ENCODE measurements at places on chromosomes 6 and 20. TPM values are rescaled to one million over a fixed set of nuclear protein-coding genes. Genes with fewer than 3 reads are reported as not detected.

Gene WFDC12
- total RNA-seq = not detected

Gene UNC5CL
- total RNA-seq = 0.76 TPM

Gene PFDN4
- total RNA-seq = 18.9 TPM

Gene OR2B2
- not detected for total RNA-seq

Gene PRPH2
- not detected for total RNA-seq

Gene STK4
- 25.3 TPM for total RNA-seq

Gene SLC24A3
- total RNA-seq = 0.11 TPM

Gene RBBP9
- 12.7 TPM for total RNA-seq

Gene BCAS4
- total RNA-seq = 4.2 TPM

Gene ID4
- total RNA-seq = 46.8 TPM

Gene GMPR
- total RNA-seq = 7.8 TPM

Gene ZBTB46
- total RNA-seq = 20.9 TPM

Gene STMND1
- total RNA-seq = not detected

Gene SS18L1
- 19.9 TPM for total RNA-seq

Gene STK38
- 53.9 TPM for total RNA-seq

Gene TOMM6
- 133 TPM for total RNA-seq

Gene C20orf204
- 1.3 TPM for total RNA-seq

Gene ISM1
- total RNA-seq = 0.21 TPM

Gene ZNF391
- 2.4 TPM for total RNA-seq

GRCh38 chr6:149881066-149881766 lies 16.7 kb downstream of the RAET1E start:
- DNase-seq = no peak

- DNase-seq = no peak
Measured at GRCh38 chr20:38004416-38004815, 28.8 kb downstream of the TTI1 start.

- DNase-seq = peak; percentile 98
Measured at GRCh38 chr6:33771146-33772081, 17.5 kb downstream of the LEMD2 start.

DNA sequence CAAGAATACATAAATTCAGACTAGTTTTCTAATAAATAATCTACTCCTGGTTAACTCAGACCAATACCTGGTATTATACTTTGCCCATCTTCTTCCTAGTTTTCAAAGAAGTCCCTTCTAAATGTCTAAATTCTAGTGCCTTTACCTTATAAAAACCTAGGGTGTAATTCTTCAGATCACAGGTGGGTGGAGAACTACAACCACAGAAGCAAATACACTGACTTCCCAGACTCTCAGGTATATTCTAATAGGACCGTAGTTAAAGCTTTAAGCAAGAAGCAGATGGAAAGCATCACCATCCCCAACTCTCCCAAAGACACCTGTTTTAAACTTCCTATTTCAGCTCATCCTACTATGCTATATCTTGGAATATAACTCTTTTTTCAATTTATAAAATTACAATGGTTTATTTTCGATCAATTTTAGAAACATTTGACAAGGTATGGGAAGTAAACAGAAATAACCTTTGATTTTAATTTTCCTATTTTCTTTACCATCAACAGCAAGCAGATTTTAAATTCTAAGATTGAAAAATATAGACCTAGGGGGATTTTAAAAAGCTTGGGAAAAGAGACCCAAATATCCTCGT lies 15.8 kb downstream of the MAN1A1 start:
- DNase-seq = no peak

DNA sequence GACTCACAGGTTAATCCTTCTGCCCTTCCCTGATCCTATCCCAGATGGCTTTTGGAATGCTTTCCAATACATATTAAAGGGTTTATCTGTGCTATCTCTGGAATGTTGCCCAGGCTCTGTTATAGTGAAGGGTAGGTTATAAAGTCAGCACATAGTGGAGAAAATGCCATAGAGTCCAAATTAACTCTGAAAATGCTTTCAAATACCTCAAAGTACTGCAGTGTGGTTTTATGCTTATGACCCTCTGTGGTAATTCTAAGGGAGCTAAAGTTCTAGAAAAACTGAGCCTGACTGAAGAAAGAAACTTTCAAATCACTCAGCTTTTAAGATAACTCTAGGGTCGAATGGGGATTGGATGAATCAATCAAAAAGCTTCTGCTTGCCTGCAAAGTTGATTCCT lies 159.8 kb downstream of the PLCB1 start:
- DNase-seq = no peak

GRCh38 chr6:45827952-45828530 lies 187.6 kb downstream of the CLIC5 start:
- no peak for DNase-seq

- no peak for DNase-seq
Measured at GRCh38 chr6:15480525-15480924, 182.3 kb downstream of the DTNBP1 start.

- no peak for DNase-seq
Measured at GRCh38 chr20:52895701-52896100, 76.5 kb upstream of the TSHZ2 start.

GRCh38 chr6:105453968-105454367 lies 51.1 kb upstream of the PREP start:
- DNase-seq = no peak

DNA sequence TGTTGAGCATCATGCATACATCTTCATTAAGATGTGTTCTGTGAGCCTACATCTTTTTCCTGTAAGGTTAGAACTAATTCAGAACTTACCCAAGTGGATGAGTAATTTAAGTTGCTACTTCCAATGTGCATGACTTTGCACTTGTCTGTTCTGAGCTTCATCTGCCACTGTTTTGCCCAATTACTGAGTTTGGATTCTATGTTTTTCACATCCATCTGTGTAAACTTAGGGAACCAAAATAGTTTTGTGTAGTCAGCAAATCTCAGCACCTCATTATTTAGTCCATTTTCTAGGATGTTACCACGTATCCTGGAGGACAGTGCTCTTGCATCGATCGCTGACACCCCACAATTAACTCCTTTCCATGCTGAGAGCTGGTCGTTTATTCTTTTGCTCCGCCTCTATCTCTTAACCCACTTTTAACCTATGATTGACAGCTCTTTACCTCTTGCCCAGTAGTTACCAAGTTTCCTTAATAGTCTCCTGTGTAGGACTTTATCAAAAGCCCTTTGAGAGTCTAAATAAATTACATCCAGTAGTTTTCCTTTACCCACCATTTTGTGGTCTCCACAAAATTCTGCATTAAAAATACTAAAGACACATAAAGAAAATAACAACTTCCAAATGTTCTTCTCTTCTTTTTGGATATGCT lies 44.2 kb upstream of the CITED2 start:
- no peak for DNase-seq

All from osteocyte (in vitro differentiated cells).